ENCODE measurements at places on chromosomes 5 and 9. TPM values are rescaled to one million over a fixed set of nuclear protein-coding genes. Genes with fewer than 3 reads are reported as not detected.

DNA sequence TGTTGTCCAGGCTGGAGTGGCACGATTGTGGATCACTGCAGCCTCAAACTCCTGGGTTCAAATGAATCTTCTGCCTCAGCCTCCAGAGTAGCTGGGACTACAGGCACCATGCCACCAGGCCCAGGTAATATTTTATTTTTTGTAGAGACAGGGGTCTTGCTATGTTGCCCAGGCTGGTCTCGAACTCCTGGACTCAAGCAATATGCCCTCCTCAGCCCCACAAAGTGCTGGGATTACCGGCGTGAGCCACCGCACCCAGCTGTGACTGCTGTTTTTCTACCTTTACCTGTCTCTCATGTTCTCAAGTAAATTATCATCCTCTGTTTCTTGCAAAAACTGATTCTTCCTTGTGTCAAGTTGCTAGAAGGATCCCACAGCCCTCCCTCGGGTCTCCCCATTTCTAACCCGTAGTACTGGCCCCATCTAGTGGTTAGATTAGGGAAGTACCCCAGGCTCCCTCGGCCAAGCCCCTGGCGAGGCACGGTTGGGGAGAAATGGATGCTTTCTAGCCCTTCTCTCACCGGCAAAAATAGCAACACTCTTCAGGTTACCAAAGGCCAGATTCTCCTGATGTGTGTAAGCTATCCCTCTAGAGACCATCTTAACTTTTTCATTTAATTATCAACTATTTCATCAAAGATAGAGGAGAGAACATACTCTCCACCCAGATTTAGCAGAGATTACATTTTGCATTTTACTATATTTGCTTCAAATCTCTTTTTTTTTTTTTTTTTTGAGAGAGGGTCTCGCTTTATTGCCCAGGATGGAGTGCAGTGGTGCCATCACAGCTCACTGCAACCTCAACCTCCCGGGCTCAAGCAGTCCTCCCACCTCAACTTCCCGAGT, 19.2 kb upstream of the TOR1B start:
- H3K4me3 ChIP-seq: no peak overlapping the region
- H3K4me1 ChIP-seq: peaks cover 3% of the 10 kb centered on the region
- DNase-seq: peak; percentile 80
- H3K36me3 ChIP-seq: no peaks in the 10 kb centered on the region

- no peak for DNase-seq
- H3K4me3 ChIP-seq: no peak overlapping the region
- H3K27me3 ChIP-seq: no peaks in the 10 kb centered on the region
- H3K4me1 ChIP-seq: no peaks in the 10 kb centered on the region
- no peaks in the 10 kb centered on the region for H3K36me3 ChIP-seq
- no peak overlapping the region for H3K27ac ChIP-seq
These were observed 29.3 kb upstream of the FAT2 start for GRCh38 chr5:151620461-151620840.

- H3K27ac ChIP-seq: peak overlapping the region; percentile 89
- no peaks in the 10 kb centered on the region for H3K36me3 ChIP-seq
- peaks cover 43% of the 10 kb centered on the region for H3K4me1 ChIP-seq
- DNase-seq: peak; percentile 79
- H3K4me3 ChIP-seq: peak overlapping the region; percentile 60
These were observed 147.6 kb downstream of the COL23A1 start for GRCh38 chr5:178442405-178443257.

DNA sequence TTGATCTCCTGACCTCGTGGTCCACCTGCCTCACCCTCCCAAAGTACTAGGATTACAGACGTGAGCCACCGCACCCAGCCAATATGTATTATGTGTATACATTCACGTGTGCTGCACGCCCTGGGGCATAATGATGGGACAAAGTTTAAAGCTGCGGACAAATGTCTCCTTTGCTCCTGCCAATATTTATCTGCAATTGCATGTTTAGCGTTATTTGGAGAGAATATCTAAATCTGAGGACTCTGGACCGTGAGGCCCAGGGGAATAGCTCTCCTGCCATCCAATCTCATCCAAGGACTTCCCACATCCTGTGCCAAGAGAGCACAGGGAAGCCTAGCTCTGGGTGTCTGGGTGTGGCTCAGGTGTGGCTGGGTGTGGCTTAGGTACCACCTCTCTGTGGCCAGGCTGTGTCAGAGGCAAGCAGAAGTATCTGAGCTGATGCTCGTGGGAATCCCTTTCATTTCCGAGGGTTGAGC, 6.9 kb upstream of the BOD1 start:
- no peaks in the 10 kb centered on the region for H3K4me1 ChIP-seq
- no peaks in the 10 kb centered on the region for H3K36me3 ChIP-seq
- H3K27ac ChIP-seq: no peak overlapping the region
- no peaks in the 10 kb centered on the region for H3K27me3 ChIP-seq

DNA sequence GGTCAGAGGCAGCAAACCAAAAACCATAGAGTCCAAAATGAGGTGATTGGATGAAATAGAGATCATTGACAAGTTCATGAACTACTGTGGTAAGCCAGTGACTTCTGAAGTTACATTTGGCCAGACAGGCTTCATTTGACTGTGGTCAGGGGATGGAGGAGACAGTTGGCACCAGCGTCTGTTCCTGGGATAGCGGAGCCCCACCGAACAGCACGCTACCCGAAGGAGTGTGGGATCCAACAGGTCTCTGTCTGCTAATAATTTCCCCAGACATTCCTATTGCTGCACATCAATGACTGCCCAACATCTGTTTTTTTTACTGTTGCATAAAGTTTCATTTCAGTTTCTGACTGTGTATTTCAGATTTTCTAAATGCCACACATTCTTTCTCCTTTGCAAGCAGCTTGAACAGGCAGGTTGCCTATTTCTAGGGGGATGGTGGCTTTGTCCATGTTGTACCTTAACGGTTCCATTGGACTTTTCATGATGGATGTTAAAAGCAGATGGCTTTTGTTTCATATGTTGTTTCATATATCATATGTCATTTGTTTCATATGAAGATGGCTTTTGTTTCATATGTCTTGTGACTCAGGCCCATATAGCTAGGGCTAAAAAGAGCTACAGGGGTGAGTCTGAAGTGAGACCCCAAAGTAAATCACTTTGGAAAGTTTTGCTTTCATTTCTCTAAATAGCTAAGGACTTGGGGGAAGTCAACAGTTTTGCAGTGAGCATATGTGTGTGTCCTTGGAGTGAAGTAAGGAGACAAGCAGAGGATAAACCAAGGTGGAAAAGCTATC, 180.8 kb downstream of the GOLPH3 start:
- H3K27me3 ChIP-seq: no peaks in the 10 kb centered on the region
- DNase-seq: no peak
- H3K36me3 ChIP-seq: no peaks in the 10 kb centered on the region
- H3K4me1 ChIP-seq: no peaks in the 10 kb centered on the region
- H3K4me3 ChIP-seq: no peak overlapping the region

- no peak overlapping the region for H3K4me3 ChIP-seq
- no peaks in the 10 kb centered on the region for H3K36me3 ChIP-seq
- no peak overlapping the region for H3K27ac ChIP-seq
- DNase-seq: no peak
These were observed 52.8 kb downstream of the SPATA31C2 start for GRCh38 chr9:88085476-88085875.

DNA sequence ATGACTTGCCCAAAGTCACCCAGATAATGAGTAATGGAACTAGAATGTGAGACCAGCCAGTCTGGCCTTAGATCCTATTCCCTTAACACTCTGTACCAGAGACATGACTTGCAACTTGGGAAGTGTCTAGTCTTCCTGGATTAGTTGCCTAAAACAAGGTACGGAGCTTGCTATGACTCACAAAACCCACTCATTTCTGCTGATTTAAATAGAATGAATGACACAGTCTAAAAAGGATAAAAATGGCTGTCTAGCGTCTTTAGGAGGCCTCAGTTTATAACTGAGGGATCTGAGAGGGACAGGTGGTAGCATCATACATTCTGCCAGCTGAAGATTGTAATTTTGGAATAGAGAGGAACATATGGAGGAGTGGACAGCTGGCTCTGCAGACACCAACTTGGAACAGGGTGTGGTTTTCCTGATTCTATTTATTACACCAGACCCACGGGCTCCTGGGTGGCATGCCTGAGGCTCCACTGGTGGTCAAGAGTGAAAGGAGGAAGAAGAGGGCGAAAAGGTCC, 62.7 kb downstream of the ABLIM3 start:
- no peak overlapping the region for H3K4me3 ChIP-seq
- H3K4me1 ChIP-seq: no peaks in the 10 kb centered on the region
- H3K36me3 ChIP-seq: no peaks in the 10 kb centered on the region
- no peak for DNase-seq
- no peaks in the 10 kb centered on the region for H3K27me3 ChIP-seq
- H3K27ac ChIP-seq: no peak overlapping the region

DNA sequence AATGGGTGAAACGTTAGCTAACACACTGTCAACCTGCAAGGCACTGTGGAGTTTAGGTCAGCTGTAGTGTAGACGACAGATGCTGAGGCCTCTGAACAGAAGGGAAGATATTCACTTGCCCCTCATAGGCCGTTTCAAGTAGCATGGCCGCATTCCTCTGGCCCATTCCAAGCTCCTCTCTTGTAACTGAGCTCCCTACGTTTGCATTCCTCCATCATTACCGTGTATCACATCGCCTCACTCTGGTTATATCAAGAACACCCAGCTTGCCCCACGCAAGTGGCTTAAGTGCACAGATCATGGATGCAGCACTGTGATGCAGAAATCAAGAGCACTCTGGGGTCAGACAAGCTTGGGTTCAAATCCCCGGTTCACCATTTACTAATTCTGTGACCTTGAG, 43.3 kb downstream of the PRELID2 start:
- H3K36me3 ChIP-seq: no peaks in the 10 kb centered on the region
- no peak overlapping the region for H3K4me3 ChIP-seq
- H3K27ac ChIP-seq: no peak overlapping the region
- H3K4me1 ChIP-seq: no peaks in the 10 kb centered on the region

DNA sequence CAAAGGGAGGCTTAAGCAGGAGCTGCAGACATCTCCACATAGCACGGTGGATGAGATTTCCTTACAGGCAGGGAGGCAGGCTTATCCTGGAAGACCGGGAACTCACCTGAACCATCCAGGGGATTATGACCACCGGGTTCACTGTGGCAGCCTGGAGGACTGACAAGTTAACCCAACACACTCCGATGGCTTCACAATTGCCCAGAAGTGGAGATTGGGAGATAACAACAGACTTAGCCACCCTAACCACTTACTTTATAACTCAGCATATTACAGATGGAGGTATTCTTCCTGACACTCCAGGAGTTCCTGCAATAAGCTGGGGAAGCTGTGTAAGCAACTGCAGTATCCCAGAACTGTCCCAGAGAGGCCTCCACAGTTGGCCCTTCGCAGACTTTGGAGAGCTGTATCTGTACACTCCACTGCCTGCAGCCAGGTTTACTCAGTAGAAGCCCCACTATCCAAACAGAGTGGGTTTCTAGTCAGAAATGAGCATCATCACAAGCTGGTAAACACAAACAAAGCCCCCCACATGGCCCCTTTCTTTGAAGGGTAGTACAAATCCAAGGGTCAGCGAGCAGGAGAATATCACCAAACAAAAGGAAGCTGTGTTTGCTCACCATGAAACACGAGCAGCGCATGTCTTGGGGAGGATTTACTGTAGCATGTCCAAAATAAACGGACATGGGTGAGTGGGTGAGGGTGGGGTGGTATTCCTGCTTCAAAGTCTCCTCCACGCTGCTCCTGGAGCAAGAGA, 462.2 kb downstream of the RASEF start:
- H3K36me3 ChIP-seq: no peaks in the 10 kb centered on the region
- no peaks in the 10 kb centered on the region for H3K27me3 ChIP-seq
- H3K4me1 ChIP-seq: no peaks in the 10 kb centered on the region
- no peak overlapping the region for H3K27ac ChIP-seq
- no peak overlapping the region for H3K4me3 ChIP-seq
- DNase-seq: no peak

DNA sequence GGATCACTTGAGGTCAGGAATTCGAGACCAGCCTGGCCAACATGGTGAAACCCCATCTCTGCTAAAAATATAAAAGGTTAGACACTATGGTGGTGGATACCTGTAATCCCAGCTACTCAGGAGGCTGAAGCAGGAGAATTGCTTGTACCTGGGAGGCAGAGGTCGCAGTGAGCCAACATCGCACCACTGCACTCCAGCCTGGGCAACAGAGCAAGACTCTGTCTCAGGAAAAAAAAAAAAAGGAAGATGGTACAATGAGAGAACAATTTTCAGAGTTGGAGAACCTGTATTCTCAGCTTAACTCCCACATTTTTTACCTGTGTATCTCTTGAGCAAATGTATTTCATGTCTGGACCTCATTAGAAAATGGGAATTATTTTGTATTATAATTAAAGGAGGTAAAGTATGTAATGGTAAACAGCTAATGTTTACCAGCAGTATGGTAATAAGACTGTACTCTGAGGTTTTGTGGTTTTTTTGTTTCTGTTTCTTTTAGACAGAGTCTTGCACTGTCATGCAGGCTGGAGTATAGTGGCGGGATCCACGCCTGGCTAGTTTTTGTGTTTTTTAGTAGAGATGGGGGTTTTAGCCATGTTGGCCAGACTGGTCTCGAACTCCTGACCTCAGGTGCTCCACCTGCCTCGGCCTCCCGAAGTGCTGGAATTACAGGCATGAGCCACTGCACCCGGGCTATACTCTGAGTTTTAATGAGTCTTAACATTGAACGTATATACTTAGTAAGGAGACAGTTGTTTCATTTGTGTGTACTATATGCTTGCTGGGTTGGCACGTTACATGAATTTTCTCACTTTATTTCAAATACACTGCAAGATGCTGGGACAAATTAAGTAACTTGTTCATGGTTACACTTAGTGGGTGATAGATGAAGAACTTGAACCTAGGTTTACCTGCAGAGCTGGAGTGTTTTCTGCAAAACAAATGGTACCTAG, 16.2 kb downstream of the UHRF2 start:
- DNase-seq: no peak
- H3K27ac ChIP-seq: peak overlapping the region; percentile 44
- H3K36me3 ChIP-seq: peaks cover 26% of the 10 kb centered on the region
- peaks cover 18% of the 10 kb centered on the region for H3K4me1 ChIP-seq

DNA sequence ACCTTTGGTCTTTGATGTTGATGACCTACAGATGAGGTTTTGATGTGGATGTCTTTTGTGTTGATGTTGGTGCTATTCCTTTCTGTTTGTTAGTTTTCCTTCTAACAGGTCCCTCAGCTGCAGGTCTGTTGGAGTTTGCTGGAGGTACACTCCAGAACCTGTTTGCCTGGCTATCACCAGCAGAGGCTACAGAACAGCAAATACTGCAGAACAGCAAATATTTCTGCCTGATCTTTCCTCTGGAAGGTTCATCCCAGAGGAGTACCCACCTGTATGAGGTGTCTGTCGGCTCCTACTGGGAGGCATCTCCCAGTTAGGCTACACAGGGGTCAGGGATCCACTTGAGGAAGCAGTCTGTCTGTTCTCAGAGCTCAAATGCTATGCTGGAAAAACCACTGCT, 694.5 kb upstream of the CDH6 start:
- no peaks in the 10 kb centered on the region for H3K4me1 ChIP-seq
- no peaks in the 10 kb centered on the region for H3K36me3 ChIP-seq
- H3K27me3 ChIP-seq: no peaks in the 10 kb centered on the region
- no peak for DNase-seq

GRCh38 chr9:136543280-136543679, 2.6 kb downstream of the NOTCH1 start:
- peaks cover 24% of the 10 kb centered on the region for H3K36me3 ChIP-seq
- H3K4me3 ChIP-seq: peak overlapping the region; percentile 80
- no peak for DNase-seq
- H3K27ac ChIP-seq: no peak overlapping the region
- peaks cover 86% of the 10 kb centered on the region for H3K4me1 ChIP-seq

- no peaks in the 10 kb centered on the region for H3K4me1 ChIP-seq
- H3K27me3 ChIP-seq: no peaks in the 10 kb centered on the region
- H3K27ac ChIP-seq: no peak overlapping the region
- H3K36me3 ChIP-seq: no peaks in the 10 kb centered on the region
- no peak for DNase-seq
These were observed 22.3 kb downstream of the GALNT12 start for GRCh38 chr9:98829766-98830165.

The OSMR gene
- 7.6 TPM for total RNA-seq

The PRSS3 gene
- total RNA-seq: 5.7 TPM

The EGFL7 gene
- total RNA-seq: 18.1 TPM

The OLFM1 gene
- total RNA-seq: 28.3 TPM

The CYLC2 gene
- not detected for total RNA-seq

The IL3 gene
- not detected for total RNA-seq

The SLC1A3 gene
- total RNA-seq: 2.6 TPM
